ENCODE measurements at places on chromosomes 13 and 19. TPM values are rescaled to one million over a fixed set of nuclear protein-coding genes. Genes with fewer than 3 reads are reported as not detected.

LGALS4 gene
- 0.62 TPM for total RNA-seq

CYP2A7 gene
- total RNA-seq: not detected

BRCA2 gene
- 5.6 TPM for total RNA-seq

FPR1 gene
- total RNA-seq: 6.2 TPM

DNA sequence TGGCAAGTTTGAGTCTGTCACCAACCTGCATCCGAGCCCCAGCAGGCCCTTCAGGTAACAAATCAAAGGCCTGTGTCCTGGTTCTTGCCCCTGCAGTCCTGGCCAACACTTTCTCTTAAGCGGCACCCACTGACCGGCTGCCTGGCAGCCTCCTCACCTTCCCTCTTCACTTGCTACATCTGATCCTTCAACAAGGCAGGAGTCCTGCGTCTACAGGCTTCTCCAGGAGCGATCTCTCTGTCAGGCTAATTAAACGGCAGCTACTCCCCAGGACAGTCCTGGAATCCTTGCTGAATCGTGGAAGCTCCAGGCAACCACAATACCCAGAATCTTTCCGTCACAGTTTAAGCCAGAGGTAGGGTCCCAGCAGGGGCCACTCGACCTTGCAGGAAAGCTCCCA is 41.1 kb upstream of the GAS6 start:
- DNase-seq: no peak

- DNase-seq: no peak
These were observed 95.1 kb downstream of the ZNF536 start for GRCh38 chr19:30467239-30467638.

DNA sequence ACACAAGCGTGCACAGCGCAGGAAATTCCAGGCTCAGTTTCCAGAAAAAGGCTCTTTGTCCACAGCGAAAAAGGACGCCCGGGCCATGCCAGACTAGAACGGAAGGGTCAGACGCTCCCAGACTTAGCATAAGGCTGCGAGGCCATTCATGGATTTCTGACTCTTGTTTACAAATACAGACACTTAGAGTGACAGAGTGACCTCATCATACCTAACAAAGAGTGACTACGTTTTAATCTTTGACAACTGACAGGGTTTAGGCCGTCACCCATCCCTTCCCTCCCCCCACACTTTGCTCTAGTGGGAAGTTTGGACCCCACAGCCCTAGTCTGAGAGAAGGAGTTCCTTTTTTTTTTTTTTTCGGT is 418 bp upstream of the ZNF709 start:
- DNase-seq: no peak

- DNase-seq: no peak
These were observed 70.7 kb upstream of the MYCBP2 start for GRCh38 chr13:77397636-77398035.

- DNase-seq: no peak
These were observed 48.9 kb downstream of the TPP2 start for GRCh38 chr13:102645701-102646100.

- DNase-seq: no peak
These were observed 717.9 kb downstream of the UQCRFS1 start for GRCh38 chr19:28495046-28495445.

All from esophagus squamous epithelium (tissue), 5 donors.